Neural crest cell (in vitro differentiated cells): ENCODE measurements at places on chromosomes 2 and 18.

- no peak for DNase-seq
Observed at GRCh38 chr2:220000080-220000479, 372.6 kb downstream of the SLC4A3 start.

DNA sequence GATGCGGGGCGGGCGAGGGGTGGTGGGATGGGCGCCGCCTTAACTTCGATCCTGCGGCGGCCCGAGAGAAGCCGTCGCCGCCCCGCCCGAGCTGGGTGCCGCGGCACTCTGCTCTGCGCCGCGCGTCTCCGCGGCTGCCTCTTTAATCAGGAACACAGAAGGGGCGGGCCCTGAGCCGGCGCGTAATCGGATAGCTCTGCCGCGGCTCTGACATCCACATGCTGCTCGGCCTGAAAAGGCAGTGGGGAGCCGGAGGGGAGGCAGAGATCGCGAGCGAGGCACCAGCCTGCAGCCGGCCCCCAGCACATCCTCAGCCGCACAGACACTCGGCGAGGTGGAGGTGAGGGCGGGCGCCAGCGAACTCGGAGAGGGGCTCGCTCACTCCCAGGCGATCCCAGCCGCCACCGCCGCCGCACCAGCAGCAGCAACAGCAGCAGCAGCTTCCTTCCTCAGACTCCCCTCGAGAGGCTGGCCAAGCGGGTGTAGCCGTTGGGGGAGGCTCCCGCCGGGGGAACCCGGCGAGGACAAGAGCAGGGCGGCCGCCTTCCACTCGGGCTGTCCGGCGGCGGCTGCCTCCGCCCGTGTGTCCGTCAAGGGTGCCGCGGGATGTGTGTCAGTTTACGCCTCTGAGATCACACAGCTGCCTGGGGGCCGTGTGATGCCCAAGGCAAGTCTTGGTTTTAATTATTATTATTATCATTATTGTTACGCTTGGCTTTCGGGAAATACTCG, at the start of gene NRP2:
NRP2 (plus strand) TSS at position 263 of the 732 bp plus-strand sequence. CDS start 790 bp downstream, outside the sequence.
- peak; percentile 77 for DNase-seq

GRCh38 chr18:12944709-12945108, 3.1 kb upstream of the SEH1L start:
- no peak for DNase-seq

DNA sequence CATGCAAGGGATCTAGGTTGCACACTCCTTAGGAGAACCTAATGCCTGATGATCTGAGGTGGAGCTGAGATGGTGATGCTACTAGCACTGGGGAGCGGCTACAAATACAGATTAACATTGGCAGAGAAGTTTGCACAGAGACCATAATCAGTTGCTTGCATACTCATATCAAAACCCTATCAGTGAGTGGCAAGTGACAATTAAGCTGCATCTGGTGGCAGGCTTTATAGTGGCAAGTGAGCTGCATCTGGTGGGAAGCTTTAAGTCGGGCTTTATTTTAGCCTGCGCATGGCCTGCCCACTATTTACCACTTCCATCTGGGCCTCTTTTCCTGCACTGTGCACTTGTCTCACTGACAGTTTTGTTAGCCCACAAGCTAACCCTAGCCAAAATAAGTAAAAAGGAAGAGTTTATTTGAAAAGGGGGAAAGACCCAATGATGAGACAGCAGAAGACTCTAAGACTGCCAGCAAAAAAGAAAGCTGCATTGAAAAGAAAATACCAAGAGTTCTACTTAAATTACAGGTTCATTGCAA, 140.9 kb upstream of the B3GNT2 start:
- DNase-seq: no peak

DNA sequence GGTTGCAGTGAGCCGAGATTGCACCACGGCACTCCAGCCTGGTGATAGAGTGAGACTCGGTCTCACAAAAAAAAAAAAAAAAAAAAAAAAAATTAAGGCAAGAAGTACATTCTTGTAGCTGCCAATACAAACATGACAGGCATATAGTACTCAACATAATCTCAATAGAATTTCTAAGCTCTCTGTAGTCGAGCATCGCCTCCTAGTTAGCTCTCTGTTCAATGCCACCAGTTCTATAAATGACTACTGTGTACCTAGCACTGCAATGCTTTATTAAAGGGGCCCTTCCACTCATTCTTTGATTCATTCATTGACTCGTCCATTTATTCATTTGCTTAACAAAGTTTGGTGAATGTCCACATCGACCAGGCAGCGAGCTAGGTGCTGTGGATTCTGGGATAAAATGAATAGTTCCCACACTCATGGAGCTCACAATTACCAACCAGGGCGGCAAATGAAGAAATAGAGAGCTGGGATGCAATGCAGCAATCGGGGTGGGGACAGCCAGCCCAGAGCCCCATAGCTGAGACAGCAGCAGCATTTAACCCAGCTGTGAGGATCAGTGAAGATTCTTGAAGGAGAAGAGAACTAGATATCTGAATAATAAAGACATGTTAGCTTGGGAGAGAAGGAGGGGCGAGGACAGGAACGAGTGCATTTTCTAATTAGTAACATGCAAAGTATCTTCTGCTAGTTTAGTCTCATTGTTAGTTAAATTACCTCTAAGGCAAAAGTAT, 349.8 kb downstream of the LPIN1 start:
- no peak for DNase-seq

GRCh38 chr2:10271509-10271908, 31.2 kb upstream of the HPCAL1 start:
- no peak for DNase-seq

- no peak for DNase-seq
Observed at GRCh38 chr2:232963913-232964312, 49.1 kb downstream of the NGEF start.

DNA sequence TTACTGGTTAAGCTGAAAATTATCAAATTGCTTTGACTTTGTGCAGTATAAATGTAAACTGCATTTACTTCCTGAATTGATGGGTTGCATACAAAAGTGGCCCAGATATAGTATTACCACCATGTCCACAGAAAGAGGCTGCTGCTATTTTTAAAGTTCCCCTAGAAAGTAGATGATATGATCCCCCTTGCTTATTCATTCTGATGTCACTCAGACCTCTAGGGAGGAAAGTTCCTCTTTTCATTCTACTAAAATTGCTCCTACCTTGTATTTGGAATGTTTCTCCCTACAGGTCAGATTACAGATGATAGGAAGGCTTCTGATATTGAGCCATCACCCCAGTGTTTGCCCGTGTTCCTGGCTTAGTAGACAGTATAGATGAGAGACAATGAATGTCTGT, 247.6 kb upstream of the TNP1 start:
- no peak for DNase-seq

- DNase-seq: no peak
Observed at GRCh38 chr2:169721016-169721415, 12.6 kb upstream of the KLHL23 start.

- DNase-seq: no peak
Observed at GRCh38 chr2:127027715-127028114, 79.2 kb downstream of the BIN1 start.

- no peak for DNase-seq
Observed at GRCh38 chr2:190720691-190721090, 71.8 kb downstream of the NAB1 start.

DNA sequence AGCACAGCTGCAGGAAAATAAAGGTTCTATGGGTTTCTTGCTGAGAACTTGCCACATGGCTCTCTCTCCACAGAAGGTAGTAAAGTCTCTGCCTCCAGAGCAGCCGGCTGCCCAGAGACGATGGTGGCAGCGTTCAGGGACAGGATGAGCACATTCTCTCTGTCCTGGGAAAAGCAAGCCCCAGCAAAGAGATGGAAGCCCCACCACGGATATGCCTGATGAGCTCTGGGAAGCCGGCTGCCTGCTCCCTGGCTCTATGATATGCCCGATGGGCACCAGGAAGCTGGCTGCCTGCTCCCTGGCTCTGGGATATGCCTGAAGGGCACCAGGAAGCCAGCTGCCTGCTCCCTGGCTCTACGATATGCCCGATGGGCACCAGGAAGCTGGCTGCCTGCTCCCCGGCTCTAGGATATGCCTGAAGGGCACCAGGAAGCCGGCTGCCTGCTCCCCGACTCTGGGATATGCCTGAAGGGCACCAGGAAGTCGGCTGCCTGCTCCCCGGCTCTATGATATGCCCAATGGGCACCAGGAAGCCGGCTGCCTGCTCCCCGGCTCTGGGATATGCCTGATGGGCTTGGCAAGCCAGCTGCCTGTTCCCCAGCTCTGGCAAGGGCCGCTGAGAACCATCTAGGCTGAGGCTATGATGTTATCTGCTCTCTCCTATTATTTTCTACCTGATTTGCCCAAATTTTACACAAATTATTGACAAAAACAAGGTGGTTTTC, 21.5 kb upstream of the SNTG2 start:
- no peak for DNase-seq

GRCh38 chr2:224469374-224469964, 67.6 kb upstream of the FAM124B start:
- DNase-seq: no peak

- DNase-seq: no peak
Observed at GRCh38 chr2:149507974-149508373, 79.6 kb downstream of the MMADHC start.

DNA sequence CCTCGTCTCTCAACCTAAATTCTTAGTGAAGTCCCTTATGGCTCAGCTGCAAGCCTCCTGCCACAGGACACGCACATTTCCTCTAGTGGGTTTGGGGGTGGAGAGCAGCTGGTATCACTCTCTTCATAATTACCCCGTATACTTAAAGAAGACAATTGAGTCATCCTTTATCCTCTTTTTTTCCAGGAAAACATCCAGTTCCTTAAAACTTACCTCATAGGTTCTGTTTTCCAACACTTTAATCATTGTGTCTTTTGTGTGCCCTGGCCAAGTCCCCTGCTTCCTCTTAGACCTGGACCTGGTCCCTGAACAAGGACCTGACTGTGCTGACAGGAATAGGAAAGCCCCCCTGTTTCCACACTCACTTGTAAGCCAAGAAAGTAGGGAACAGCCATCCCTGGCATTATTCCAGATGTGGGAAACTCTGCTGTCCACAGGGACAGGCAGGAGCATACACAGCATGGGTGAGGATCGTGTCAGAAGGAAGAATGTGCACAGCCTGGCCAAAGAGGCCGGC, 42.3 kb upstream of the MYO1B start:
- DNase-seq: no peak

- DNase-seq: no peak
Observed at GRCh38 chr18:63588909-63589308, 1.8 kb downstream of the SERPINB13 start.

GRCh38 chr2:177579486-177580036, 187.0 kb downstream of the AGPS start:
- DNase-seq: no peak

DNA sequence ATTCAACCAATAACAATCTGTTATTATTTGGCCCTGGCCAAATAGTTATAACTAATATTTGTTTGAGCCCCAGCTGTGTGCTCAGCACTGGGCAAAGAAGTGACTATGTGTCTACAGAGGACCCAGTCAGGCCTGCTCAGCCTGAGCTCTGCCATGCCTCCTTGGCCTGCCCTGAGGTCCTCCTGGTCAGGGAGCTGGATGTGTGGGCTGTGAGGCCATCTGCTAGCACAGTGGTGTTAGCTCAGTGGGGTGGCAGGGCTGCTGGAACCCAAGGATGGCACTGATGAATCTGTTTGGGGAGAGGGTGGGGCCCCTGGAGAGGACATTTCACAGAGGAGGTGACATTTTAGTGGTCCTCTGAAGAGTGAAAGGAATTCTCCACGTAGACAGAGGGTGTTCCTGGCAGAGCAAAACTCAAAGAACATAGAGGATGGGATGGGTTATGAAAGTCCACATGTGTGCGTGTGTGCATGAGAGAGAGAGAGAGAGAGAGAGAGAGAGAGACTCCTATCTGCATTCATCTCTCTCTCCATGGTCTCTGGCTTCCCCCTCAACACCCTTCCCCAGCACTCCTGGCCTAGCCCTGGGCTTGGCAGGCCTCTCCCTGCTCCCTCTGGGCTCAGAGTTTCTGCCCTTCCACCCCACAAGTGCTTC, 21.2 kb upstream of the ATOH8 start:
- no peak for DNase-seq

DNA sequence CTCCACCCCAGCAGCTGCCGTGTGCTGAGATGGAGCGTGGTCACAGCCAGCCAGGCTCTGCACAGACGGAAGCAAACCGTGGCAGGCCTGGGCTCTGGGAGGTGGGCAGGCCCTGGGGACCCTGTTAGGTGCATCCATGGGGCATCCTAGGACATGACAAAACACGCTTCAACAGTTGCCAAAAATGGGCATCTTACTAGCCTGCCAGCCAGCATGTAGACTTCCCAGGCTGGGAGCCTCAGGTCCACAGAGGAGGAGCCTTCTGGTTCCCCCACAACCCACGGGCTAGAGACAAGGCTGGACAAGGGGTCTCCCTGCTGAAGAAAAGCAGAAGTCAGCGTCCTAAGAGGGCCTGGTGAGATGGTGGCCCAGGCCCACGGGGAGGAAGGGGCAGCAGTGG, 139.5 kb downstream of the HDAC4 start:
- no peak for DNase-seq

GRCh38 chr2:157327200-157327599, 1.6 kb upstream of the ERMN start:
- no peak for DNase-seq

DNA sequence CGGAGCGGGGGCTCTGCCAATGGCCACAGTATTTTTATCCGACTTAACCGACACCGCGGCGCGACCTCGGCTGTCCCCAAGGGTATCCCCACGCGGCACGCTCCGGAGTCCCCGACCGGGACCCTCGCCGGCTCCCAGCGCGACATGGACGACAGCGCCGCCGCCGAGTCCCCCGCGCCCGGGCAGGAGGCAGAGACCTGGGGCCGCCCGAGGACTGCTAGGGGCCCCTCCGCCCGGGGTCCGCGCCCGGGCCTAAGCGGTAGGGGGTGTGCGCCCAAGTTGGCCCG, 468 bp downstream of the UXS1 start:
- DNase-seq: peak; percentile 20

GRCh38 chr2:45833301-45833967, 182.0 kb downstream of the PRKCE start:
- DNase-seq: no peak

- no peak for DNase-seq
Observed at GRCh38 chr2:221129657-221130056, 442.4 kb downstream of the EPHA4 start.

GRCh38 chr2:238142382-238143205, 4.1 kb downstream of the KLHL30 start:
- DNase-seq: no peak

GRCh38 chr2:170715062-170715931, at the start of gene SP5:
TSS of gene SP5 (plus strand) at chr2:170715337. CDS start at chr2:170715513, 176 bp downstream.
- DNase-seq: peak; percentile 56

DNA sequence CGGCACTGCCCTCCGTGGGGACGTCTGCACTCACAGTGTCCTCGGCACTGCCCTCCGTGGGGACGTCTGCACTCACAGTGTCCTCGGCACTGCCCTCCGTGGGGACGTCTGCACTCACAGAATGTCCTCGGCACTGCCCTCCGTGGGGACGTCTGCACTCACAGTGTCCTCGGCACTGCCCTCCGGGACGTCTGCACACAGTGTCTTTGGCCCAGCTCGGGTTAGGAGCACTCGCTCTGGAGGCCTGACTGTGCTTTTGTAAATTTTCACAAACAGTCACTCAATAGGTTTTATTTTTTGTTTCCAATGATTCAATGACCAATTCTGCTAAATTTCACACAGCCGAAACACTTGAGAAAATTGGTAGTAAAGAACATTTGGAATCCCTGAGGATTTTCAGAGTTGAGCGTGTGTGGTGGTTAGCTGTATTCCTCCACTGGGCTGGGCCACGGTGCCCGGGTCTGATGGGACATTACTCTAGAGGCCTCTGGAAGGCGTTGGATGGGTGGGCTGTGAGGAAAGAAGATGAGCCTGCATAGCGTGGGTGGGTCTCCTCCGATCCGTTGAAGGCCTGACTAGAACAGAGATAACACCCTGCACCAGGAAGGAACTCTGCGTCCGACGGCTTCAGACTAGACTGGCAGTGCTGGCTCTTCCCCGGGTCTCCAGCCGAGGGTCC, 134.8 kb downstream of the RTP5 start:
- no peak for DNase-seq

- no peak for DNase-seq
Observed at GRCh38 chr2:104890685-104891069, 36.8 kb downstream of the POU3F3 start.
